Tibial nerve (tissue), 4 donors: ENCODE measurements at places on chromosomes 12 and 14. TPM values are rescaled to one million over a fixed set of nuclear protein-coding genes. Genes with fewer than 3 reads are reported as not detected.

GRCh38 chr14:38544776-38545175, 288.9 kb upstream of the CLEC14A start:
- H3K27ac ChIP-seq: no peak overlapping the region
- H3K27me3 ChIP-seq: no peaks in the 10 kb centered on the region
- H3K4me1 ChIP-seq: no peaks in the 10 kb centered on the region
- no peaks in the 10 kb centered on the region for H3K36me3 ChIP-seq
- no peak overlapping the region for H3K4me3 ChIP-seq

DNA sequence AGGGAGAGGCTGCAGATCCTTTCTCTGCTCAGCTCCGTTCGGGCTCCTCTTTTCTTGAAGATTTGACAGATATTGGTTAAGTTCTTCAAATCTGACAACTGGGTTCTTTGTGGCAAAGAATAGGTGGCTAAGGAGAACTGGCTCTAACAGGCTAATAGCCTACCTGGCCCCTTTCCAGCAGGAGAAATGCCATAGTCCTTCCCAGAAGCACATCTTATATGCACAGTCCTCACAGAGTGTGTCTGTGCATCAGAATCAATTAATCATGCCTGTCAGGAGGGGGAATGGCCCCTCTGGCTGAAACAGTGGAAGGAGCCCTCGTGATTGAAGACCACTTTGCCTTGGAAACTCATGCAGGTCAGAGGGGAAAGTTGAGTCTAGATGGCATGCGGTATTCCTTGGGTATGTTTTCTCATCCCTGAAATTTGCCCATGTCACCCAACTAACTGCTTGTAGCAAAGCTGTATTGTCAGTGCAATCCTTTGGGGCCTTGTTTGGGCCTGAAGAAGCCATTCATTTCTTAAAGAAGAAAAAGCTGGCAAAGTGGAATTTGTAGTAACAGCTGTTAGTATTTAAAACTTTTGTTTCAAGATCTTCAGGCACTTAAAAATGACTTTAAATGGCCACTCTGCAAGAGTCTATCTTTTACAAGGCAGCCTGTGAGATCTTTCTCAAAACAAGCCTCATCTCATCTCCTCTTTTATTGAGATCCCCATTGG, 251.5 kb downstream of the ZFP36L1 start:
- no peaks in the 10 kb centered on the region for H3K27me3 ChIP-seq
- H3K4me1 ChIP-seq: no peaks in the 10 kb centered on the region
- no peak for DNase-seq
- no peaks in the 10 kb centered on the region for H3K36me3 ChIP-seq
- no peak overlapping the region for H3K4me3 ChIP-seq

DNA sequence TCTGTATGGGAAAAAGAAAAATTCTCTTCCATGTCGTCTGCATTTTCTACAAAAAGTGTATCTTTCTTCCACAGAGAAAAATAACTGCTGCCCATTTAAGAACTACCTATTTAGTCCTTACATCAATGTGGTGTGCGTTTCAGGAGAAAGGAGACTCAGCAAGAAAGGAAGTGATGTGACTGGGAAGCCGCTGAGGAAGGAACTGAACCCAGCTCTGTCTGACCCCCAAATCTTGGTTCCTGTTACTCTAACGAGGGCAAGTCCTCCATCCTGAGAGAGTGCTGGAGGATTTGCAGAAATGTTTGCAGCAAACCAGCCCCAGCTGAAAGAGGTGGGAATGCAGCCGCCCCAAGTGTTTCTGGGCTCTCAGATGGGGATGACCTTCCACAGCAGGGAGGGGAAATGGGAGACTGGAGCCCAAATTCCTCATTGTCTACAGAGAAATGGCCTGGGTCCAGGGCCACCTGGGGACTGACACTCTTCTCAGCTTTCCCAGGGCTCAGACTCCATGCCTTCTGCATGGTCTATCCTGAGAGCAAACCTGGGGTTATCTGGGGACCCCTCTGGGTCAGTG, 6.7 kb upstream of the MLEC start:
- H3K27me3 ChIP-seq: no peaks in the 10 kb centered on the region
- no peaks in the 10 kb centered on the region for H3K36me3 ChIP-seq
- H3K27ac ChIP-seq: no peak overlapping the region
- no peak overlapping the region for H3K4me3 ChIP-seq

DNA sequence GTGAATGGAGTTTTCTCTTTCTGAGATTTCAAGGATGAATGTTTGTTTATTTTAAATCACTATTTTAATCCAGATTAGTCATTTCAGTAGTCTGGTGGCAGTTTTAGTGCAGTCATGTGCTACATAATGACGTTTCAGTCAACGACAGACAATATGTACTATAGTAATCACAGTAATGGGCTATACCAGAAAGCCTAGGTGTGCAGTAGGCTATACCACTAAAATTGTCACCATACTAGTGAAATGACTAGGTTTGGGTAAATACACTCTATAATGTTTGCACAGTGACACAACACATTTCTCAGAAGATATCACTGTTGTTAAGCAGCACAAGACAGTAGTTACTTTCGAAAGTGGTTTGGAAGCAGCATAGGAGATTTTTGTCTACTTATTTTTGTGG, 203.1 kb downstream of the ETNK1 start:
- DNase-seq: no peak
- H3K4me3 ChIP-seq: no peak overlapping the region
- no peaks in the 10 kb centered on the region for H3K36me3 ChIP-seq
- no peak overlapping the region for H3K27ac ChIP-seq
- H3K4me1 ChIP-seq: no peaks in the 10 kb centered on the region

- no peaks in the 10 kb centered on the region for H3K4me1 ChIP-seq
- H3K27me3 ChIP-seq: no peaks in the 10 kb centered on the region
- DNase-seq: no peak
- H3K36me3 ChIP-seq: no peaks in the 10 kb centered on the region
- H3K4me3 ChIP-seq: no peak overlapping the region
Measured at GRCh38 chr12:64147875-64148274, 74.2 kb downstream of the KICS2 start.

DNA sequence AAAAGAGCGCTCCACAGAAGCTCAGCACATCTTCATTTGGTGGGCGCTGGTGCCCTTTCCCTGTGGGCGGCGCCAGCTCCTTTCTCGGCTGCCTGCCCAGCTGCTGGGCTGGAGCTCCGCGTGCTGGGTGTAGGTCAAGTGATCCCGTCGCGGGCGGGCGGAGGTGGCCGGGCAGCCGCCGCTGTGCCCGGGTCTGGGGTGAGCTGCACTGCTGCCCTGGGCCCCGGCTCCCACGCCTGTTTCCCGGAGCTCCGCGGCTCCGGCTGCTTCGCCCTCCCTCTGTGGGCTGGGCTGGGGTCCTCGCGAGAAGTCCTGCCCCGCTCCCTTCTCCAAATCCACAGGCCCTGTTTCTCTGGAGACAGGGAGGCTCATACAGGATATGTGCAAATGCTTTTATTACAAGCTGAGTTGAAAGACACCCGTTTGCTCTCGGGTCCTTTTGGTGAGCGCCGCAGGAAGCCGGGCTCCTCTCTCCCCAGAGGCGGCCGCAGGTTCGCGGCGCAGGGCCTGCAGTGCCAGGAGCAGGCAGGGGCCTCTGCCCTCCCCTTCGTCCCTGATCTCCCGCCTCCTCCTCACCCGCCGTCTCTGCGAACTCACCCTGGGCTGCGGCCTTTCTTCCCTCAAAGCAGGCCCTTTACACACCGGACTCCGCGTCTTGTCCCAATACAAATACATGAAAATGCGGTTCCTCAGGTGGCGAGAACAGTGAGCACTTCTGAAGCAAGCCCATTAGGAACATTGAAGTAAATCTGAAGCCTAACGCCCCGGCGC, 67.8 kb upstream of the CAPRIN2 start:
- DNase-seq: peak; percentile 63
- H3K36me3 ChIP-seq: no peaks in the 10 kb centered on the region
- H3K4me1 ChIP-seq: peaks cover 10% of the 10 kb centered on the region
- peak overlapping the region; percentile 60 for H3K27ac ChIP-seq
- H3K27me3 ChIP-seq: no peaks in the 10 kb centered on the region

DNA sequence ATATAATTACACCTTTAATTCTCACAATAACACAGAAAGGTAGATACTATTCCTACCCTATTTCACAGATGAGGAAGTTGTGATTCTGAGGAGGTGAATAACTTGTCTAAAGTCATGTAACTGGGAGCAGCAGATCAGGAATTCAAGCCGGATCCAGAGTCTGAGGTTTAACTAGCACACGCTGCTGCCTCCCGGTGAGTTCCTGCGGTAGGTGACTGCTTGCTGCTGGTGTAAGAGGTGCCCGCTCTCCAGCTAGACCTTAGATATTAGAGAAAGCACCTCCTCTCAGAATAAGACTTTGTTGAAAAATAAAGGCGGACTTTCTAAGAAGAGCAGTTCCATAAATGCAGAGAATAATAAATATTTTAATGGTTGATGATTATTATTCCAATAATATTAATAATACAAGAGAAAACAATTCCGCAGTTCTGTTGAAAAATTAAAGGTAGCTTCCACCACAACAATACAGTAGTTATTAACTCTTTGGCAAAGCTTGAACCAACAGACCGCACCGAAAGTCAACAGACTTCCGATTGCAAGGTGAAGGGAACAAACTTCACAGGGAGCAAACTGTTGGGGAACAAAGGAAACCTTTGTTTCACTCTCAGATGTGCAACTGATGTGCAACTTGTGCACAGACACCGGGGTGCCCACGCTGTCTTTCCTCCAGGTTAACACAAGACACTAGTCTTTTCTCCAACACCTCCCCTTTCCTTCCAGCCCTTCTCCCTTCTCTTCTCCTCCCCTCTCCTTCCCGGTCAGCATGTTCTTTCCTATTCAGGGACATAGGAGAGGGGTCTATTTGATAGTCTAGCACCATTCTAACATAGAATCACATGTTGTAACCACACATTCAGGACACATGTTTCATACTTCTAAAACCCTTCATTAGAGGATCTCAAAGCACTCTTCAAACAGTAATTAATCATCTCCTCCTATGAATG, 73.2 kb upstream of the EGLN3 start:
- H3K27ac ChIP-seq: no peak overlapping the region
- no peaks in the 10 kb centered on the region for H3K27me3 ChIP-seq
- no peak for DNase-seq
- H3K36me3 ChIP-seq: no peaks in the 10 kb centered on the region
- H3K4me1 ChIP-seq: peaks cover 14% of the 10 kb centered on the region

DNA sequence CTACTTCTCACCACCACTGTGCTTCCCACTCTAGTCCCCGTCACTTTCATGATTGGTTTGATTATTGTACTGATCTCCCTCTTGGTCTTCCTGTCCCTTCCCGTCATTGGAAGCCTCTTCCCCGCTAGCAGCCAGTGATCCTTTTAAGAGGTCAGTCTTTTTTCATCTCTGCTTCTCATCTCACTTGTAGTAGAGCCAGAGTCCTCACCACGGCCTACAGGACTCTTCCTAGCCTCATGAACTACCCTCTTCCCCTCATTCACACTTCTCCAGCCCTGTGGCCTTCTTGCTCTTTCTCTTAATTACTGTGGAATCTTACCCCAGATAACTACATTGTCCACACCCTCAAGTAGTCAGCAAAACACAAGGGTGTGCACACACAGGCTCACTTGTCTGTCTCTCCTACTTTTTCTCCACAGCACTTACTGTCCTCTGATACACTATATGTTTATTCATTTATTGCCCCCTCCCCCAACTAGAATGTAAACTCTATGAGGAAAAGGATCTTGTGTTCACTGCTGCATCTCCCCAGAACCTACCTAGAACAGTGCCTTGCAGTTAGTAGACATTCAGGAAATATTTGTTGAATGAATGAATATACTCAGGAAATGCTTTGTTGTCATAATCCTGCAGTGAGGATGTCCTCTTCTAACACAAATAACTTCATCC, 66.3 kb downstream of the CKB start:
- peaks cover 24% of the 10 kb centered on the region for H3K36me3 ChIP-seq
- no peaks in the 10 kb centered on the region for H3K27me3 ChIP-seq
- H3K4me3 ChIP-seq: no peak overlapping the region
- H3K27ac ChIP-seq: no peak overlapping the region

GRCh38 chr14:54727929-54728328, 161.0 kb downstream of the SAMD4A start:
- no peaks in the 10 kb centered on the region for H3K27me3 ChIP-seq
- H3K4me3 ChIP-seq: no peak overlapping the region
- no peak overlapping the region for H3K27ac ChIP-seq
- H3K4me1 ChIP-seq: no peaks in the 10 kb centered on the region
- H3K36me3 ChIP-seq: no peaks in the 10 kb centered on the region
- no peak for DNase-seq

GRCh38 chr12:62631471-62632410, 165.1 kb downstream of the MON2 start:
- no peaks in the 10 kb centered on the region for H3K27me3 ChIP-seq
- H3K4me3 ChIP-seq: peak overlapping the region; percentile 46
- no peaks in the 10 kb centered on the region for H3K4me1 ChIP-seq
- no peaks in the 10 kb centered on the region for H3K36me3 ChIP-seq

DNA sequence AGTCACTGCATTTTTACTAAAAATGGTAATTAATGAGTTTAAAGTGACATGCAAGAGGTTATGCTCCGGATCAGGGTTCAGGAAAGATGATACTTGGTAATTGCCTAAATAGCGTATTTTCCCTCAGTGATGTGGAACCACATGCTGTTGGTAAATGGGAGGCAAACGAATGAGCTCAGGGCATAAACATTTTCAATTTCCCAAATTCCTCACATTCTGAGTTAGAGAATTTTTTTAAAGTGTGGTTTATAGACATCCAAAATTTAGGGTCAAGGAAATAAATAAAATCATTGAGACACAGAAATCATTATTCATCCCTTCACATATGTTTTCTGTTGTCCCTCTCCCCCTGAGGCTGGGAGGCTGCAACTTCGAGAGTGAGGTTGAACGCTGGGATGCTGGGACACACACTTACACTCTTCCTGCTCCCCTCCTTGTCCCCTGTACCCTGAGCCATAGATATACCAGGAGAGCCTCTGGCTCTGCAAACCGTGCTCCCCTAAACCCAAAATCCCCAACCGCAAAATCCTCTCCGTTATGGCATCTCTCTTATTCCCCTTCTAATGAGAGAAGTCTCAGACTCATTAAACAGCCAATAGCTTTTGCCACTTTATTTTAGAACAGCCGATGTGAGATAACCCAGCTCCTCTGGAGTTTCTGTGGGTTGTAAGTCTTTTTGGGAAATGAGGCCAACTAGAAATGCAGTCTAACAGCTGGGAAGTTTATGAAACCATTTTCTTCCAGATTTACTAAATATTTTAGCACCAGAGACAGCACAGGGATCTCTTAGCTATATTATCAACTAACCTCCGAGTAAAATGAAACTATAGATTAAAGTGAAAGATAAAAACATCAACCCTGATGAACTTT, 21.4 kb upstream of the ADGRD1 start:
- no peaks in the 10 kb centered on the region for H3K36me3 ChIP-seq
- no peak for DNase-seq
- H3K4me3 ChIP-seq: no peak overlapping the region
- peak overlapping the region; percentile 76 for H3K27ac ChIP-seq
- no peaks in the 10 kb centered on the region for H3K4me1 ChIP-seq

KRT71 gene
- not detected for total RNA-seq

DENND5B gene
- 55.7 TPM for total RNA-seq
